Fibroblast of the aortic adventitia (primary cell): ENCODE measurements at places on chromosomes 2 and 18. TPM values are rescaled to one million over a fixed set of nuclear protein-coding genes. Genes with fewer than 3 reads are reported as not detected.

ALPP gene
- total RNA-seq, result not detected in 2 replicates

EGR4 gene
- total RNA-seq, result not detected in 2 replicates

PCARE gene
- under 0.01 and 0.08 TPM in 2 replicates for total RNA-seq

RNMT gene
- total RNA-seq, result 30.0 and 65.0 TPM in 2 replicates

CTAGE1 gene
- total RNA-seq, result not detected in 2 replicates
